ENCODE measurements at places on chromosomes 6 and 20.

DNA sequence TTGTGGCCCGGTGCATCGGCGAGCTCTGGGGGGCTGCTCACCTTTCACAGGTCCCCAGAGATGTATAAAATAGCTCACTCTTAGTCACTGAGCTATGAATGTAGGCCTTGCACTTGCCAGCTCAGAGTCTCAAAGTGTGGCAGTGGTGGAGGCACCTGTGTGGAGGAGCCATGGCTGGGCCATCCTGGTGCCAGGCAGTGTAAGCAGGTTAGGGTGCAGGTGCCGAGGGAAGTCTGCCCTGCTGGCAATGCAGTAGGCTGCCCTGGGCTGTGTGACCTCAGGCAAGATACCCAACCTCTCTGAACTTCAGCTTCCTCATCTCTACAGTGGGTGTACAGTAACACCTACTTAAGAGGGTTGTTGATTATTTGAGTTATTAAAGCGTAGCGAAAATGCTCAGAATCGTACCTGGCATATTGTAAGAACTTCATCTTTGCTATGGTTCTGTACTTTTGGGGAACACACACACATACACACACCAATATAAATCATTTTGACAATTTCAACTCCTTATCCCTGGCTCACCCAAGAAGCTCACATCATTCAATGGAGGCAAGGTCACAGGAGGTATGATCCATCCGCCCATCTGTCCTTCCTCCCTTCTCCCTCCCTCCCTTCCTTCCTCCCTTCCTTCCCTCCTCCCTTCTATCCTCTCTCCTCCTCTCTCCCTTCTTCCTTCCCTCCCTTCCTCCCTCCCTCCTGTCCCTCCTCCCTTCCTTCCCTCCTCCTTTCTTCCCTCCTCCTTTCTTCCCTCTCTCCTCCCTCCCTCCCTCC lies 66.8 kb upstream of the STX16 start:
- DNase-seq: no peak

- DNase-seq: no peak
Observed at GRCh38 chr6:12608016-12608860, 108.3 kb upstream of the PHACTR1 start.

DNA sequence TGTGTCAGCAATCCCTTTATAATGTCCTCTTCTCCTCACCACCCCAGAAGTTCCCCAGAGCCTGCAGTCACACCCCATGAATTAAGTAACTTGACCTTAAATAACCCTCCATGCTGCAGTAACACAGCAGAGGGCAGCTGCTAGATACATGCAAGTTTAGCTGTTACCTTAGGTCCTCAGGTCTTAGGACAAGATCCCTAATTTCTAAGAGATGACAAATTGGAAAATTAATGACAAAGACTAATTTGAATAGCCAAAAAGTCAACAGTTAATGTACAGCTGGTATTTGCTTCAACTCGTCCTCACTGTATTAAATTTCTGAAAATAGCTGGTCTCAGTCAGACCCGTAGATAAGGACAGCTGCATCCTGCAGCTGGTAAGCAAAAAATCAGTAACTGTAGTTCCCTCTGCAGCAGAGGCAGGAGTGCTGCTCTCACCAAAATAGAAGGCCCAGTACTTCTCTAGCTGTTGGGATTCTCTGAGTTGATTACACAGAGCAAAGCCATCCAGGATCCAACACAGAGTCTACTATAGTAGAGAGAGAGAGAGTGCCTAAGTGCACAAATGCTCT lies 62.4 kb downstream of the TNFRSF21 start:
- no peak for DNase-seq

GRCh38 chr20:53660947-53661381 lies 67.3 kb upstream of the ZNF217 start:
- no peak for DNase-seq

- DNase-seq: no peak
Observed at GRCh38 chr20:58102744-58103516, 125.5 kb downstream of the ANKRD60 start.

DNA sequence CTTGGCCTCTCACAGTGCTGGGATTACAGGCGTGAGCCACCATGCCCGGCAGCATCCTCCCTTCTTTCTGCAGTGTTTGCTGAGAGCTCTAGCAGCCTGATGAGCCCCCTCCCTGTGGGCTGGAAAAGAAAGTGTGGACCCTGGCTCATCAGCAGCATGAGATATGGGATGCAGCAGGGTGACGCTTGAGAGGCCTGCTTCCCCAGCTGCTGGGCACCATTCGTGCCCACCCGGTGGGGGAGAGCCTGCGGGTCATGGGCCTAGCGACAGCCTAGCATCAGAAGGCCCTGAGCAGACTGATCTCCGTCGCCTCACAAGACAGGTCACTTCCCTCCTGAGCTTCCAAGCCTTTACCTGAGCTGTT lies 16.0 kb upstream of the CCDC167 start:
- DNase-seq: no peak

- no peak for DNase-seq
Observed at GRCh38 chr6:126091466-126091865, 105.1 kb downstream of the TRMT11 start.

GRCh38 chr6:116924245-116924644 lies 47.2 kb downstream of the RFX6 start:
- no peak for DNase-seq

DNA sequence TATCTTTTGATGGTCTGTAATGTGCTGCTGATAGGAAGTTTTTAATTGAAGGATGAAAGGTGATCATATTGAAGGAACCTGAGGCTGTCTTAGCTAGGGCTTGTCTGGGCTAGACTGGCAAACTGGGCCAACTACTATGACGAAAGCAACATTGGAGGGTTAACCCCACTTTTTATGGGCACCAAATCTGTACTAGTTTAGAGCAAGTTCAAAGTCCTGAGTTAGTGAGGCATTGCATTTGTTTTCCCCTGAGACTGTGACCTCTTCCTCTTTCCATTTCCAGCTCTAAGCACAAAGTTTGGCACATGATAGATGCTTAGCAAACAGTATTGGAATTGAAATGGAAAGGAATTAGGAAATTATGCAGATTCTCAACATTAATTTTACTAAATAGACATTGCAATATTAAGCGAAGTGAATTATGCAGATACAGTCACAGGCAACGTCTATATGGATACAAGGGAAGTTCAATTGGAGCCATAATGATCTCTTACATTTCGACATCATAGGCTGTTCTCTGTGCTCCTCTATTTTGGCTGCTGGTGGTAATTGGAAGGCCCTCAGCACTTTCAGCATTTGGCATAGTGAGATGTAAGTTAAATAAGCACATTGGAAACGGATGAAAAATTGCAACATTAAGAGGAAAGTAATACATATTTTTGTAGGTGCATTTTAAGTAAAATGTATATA lies 22.2 kb downstream of the CEP57L1 start:
- DNase-seq: no peak

GRCh38 chr20:1833728-1834726 lies 61.2 kb upstream of the SIRPA start:
- no peak for DNase-seq

DNA sequence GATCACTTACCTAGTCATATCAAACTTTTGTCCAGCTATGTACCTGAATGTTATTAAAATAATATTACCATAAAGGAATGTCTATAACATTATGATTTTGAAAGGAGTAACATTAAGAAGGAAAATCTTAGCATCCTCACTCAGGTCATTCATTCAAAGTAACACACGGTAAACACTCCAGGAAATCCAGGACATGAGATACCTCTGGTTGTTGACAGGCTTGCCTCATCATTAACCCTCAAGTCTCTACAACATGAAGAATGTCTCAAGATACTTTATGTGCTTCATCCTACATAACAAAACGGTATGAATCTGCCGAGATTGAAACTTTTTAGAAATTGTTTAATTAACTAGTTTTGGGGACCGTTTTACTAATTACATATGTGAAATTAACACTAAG lies 690 bp upstream of the FILIP1 start:
- DNase-seq: no peak

DNA sequence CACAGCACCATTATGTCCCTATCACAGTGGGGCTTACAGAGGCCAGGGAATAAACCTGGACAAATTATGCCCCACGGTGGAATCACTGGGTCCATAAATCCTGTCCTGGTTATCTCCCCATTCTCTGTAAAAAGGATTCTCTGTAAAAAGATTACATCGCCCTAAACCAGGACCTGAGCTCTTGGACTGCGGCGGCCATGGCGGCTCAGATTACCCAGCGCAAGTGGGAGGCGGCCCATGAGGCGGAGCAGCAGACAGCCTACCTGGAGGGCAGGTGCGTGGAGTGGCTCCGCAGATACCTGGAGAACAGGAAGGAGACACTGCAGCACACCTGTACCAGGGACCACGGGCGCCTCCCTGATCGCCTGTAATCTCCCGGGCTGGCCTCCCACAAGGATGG lies 8.4 kb upstream of the HLA-A start:
- DNase-seq: no peak

GRCh38 chr6:7881765-7882500 lies 28.7 kb downstream of the TXNDC5 start:
- DNase-seq: no peak

DNA sequence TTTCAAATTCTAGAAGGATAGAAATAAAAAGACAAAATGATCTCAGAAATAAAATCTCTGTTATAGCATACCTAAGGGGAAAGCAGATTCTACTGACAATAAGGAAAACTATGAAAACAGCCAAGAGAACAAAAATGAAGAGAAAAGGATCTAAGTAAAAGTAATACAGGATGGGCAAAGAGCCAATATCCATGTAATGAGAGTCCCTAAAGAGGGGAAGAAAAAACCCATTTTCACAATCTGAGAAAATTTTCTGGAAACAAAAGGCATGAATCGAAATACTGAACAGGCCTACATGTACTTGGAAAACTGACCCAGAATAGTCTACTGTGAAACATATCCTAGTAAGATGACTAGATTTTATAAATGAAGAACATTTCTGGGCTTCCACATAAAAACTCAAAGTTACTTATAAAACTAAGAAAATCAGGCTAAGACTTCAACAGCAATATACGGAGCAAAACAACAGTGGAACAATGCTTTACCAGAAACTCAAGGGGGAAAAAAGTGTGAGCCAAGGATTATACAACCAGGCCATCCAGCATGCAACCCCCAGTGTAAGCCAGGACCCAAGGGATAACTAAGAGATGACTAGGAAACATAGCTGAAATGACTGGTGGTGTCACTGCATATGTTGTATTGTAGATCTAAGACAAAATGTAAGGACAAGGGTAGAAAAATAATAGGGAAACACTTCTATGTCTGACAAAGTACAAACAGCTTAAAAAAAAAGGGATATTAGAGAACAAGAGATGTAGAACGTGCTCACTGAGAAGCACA lies 10.2 kb downstream of the NAPB start:
- no peak for DNase-seq

- DNase-seq: no peak
Observed at GRCh38 chr6:134774201-134774638, 175.7 kb downstream of the ALDH8A1 start.

GRCh38 chr6:97160280-97160679 lies 122.7 kb downstream of the MMS22L start:
- no peak for DNase-seq

DNA sequence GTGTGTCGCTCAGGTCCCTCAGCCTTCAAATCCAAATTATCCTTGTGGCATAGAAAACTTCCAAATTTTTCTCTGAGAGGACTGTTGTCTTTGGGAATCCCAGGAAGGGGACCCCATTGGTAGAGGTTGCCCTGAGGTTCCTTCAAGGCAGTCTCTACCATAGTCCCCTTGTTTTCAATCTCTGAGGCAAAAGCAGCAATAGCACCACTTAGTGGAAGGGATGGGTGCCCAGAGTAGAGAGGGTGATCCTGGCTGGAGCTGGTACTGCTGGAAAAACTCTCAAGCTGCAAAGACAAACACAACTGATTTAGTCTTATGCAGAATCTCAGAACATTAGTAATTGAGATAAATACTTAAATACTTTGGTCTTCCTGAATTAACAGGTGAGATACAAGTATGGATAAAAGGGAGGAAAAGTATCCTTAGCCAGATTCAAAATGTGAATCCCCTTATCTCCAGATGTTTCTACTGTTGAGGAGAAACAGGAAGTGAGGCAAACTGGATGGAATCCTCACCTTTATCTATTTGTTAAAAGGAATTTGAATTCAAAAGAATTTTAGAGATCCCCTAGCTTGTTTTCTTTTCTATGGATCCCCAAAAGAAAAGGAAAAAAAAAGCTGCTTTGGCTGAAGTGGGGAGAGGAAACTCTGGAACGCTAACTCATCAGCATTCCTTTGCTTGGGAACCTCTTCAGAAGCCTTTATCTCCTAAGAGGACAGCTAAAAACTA lies 13.4 kb downstream of the ZNF318 start:
- DNase-seq: no peak

GRCh38 chr6:127893541-127893940 lies 7.3 kb downstream of the THEMIS start:
- DNase-seq: no peak

DNA sequence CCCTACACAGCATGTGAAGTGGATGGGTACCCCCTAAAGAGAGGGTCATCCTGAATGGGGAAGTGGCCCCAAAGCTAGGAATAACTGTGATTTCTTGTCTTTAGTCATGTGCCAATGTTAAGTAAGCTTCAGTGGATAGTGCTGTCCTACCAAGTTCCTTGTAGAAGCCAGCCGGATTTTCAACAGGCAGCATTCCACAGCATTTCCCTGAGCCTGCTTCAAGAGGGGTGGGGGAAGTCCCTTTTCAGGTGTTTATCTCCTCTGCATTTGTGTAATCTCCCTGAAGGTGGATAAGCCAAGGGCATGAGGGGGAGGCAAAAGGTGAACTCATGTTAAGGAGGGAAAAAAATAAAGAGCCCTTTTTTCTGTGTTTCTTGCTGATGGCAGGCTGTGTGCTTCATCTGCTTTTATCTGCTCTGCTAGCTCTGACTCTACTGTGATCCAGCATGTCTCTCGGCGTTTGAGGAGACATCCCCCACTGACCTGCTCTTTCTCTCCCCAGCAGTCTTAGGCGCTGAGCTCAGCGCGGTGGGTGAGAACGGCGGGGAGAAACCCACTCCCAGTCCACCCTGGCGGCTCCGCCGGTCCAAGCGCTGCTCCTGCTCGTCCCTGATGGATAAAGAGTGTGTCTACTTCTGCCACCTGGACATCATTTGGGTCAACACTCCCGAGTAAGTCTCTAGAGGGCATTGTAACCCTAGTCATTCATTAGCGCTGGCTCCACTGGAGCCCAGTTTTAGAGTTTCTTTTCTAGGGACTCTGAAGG lies 1.9 kb downstream of the EDN1 start:
- no peak for DNase-seq

DNA sequence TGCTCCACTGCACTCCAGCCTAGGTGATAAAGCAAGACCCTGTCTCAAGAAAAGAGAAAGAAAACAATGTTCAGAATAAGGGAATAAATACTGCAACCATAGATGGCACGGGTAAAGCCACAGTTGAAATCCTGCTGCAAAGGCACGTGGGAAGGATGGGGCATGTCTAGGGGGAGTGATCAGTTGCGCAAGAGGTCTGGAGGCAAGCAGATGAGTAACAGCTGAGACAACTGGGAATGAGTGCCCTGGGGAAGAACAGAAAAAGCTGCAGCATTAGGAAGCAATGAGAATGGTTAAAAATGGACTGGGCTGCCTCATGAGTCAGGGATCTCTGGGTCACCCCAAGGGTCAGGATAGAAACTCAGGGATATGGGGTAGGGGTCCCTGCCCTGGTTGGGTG lies 96.3 kb downstream of the GMPR start:
- DNase-seq: no peak

All from mesothelial cell of epicardium (in vitro differentiated cells).